H4 (cell line): ENCODE measurements at places on chromosomes 12 and 14. TPM values are rescaled to one million over a fixed set of nuclear protein-coding genes. Genes with fewer than 3 reads are reported as not detected.

Gene MYO1H
- not detected in 2 replicates for total RNA-seq

DNA sequence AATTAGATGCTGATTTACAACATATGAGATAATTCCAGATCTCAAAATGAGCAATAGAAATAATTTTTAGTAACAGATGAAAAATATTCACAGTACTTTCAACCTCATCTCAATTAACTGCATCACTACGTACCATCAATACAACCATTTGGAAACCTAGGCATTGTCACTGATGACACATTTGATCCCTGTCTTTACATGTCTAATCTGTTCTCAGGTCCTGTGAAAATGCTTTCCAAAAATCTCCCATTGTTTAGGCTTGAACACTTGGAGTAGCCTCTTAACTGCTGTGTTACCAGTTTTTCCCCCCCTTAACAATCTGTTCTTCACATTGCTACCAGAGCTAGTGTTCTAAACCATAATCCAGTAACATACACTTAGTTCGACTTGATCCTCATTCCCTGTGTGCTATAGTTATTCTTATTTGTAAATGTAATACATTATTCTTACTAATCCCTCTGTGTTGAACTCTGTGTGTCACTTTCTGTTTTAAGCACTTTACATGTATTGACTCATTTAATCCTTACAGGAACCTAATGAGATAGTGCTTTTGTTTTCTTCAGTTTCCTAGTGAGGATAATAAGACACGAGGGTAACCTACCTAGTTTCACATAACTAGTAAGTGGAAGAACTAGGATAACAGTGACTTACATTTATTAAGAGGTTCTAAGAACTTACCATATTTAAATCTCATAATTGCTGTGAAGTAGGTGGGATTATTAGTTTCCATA, 41.7 kb downstream of the LARP4 start:
- no peak for DNase-seq

Gene BRI3BP
- 7.7 and 8.8 TPM in 2 replicates for total RNA-seq

Gene EML5
- 0.43 and 0.58 TPM in 2 replicates for total RNA-seq

- DNase-seq, result no peak
Observed at GRCh38 chr12:29282031-29282816, 98.7 kb downstream of the ERGIC2 start.

GRCh38 chr12:5582018-5582417, 150.1 kb downstream of the NTF3 start:
- no peak for DNase-seq

Gene TAS2R19
- total RNA-seq, result 0.21 TPM in 1 of 2 replicates, not detected in the other

Gene CD69
- total RNA-seq, result not detected in 2 replicates

- DNase-seq, result no peak
Observed at GRCh38 chr12:46970636-46971035, 108.8 kb upstream of the PCED1B start.

DNA sequence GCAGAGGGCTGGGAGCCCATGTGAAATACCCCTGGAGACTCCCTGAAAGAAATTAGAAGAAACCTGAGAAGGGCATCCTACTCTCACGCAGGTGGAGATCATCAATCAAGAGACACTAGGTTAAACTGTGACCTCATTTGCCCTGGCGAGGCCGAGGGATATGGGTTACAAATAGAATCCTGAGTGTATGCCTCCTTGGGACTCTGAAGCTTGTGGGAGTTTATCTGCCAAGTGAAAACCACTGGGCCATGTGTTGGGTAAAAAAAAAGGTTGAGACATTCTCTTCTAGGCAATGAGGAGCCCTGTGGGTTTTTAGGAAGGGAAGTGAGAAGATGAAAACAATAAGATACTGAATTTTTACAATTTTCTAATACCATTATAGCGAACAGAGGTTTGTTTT, 160.7 kb upstream of the ARID2 start:
- no peak for DNase-seq

Gene GLT8D2
- total RNA-seq, result 25.3 and 39.7 TPM in 2 replicates

GRCh38 chr12:73452672-73453469, 1084.8 kb upstream of the ATXN7L3B start:
- no peak for DNase-seq

GRCh38 chr12:79634957-79635471, 55.8 kb downstream of the PAWR start:
- DNase-seq, result no peak

GRCh38 chr12:65609359-65609771, 214.9 kb upstream of the HMGA2 start:
- DNase-seq, result no peak

DNA sequence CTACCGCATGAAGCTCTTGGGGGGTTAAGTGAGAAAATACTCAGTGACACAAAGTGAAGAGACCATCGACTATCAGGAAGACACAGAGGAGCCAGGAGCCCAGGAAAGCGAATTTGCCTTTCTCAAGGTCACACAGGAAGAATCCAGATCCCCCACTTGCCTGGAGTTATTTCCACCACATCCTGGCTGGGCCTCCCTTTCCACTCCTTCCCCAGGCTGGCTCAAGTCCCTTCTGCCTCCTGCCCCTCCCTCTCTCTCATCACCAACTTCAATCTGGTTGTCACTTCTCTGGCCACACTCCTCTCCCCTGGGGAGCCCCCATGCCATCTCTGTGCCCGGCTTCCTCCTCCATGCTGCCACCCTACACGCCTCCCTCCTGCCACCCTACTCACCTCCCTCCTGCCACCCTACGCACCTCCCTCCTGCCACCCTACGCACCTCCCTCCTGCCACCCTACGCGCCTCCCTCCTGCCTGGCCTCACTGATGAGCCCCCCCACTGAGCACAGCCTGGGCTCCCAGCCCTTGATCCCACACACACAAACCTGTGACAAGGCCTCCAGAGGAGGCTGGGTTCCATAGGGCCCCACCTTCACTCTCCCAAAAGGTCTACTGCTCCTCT, 6.3 kb downstream of the SCNN1A start:
- DNase-seq, result no peak

DNA sequence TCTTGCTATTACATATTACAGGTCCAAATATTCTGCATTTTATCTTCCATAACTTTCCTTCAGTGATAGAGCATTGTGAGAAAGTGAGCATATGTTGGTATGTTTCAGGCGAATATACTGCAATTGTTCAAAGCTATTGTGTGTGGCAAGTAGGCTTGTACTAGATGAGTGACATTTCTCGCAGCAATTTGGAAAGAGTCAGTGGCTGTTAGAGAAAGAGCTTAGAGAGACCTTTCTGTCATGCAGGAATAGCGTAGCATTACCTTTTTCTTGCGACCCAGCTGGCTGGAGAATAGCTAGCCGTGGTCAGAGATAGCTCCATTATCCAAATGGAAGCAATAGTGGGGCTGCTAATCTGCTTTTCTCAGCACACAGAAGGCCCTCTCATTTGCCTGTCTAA, 678.5 kb upstream of the FOXG1 start:
- no peak for DNase-seq

GRCh38 chr12:49916129-49916919, 12.6 kb upstream of the FAIM2 start:
- DNase-seq, result no peak

DNA sequence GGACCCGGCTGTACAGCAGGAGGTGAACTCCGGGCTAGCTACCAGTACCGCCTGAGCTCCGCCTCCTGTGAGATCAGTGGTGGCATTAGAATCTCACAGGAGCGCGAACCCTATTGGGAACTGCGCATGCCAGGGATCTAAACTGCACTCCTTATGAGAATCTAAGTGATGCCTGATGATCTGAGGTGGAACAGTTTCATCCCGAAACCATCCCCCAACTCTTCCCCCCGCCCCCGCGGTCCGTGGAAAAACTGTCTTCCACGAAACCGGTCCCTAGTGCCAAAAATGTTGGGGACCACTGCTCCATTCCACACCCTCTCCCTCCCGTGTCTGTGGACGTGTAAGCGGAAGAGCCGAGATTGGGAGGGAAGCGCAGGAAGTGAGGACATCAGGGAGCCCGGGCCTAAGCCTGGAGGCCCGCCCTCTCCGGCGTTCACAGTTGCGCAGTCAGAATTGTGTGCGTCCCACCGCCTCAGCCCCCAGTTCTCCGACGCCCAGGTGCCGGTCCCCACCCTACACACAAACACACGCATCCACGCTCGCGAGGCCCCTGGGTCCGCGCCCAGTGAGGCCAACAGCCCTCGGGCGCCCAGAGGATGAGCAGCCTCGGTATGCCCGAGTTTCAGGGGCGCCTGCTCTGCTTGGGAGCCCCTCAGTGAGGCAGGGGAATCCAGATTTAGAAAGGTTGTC, 1.8 kb upstream of the RNASE4 start:
- peak; percentile 91 for DNase-seq

- peak; percentile 67 for DNase-seq
Observed at GRCh38 chr12:47896633-47897032, 8.2 kb downstream of the VDR start.

Gene TRMT61A
- 5.8 and 6.8 TPM in 2 replicates for total RNA-seq

- no peak for DNase-seq
Observed at GRCh38 chr14:50308363-50308915, 3.6 kb downstream of the L2HGDH start.

GRCh38 chr14:83255015-83255726, 1721.5 kb upstream of the SEL1L start:
- peak; percentile 57 for DNase-seq

DNA sequence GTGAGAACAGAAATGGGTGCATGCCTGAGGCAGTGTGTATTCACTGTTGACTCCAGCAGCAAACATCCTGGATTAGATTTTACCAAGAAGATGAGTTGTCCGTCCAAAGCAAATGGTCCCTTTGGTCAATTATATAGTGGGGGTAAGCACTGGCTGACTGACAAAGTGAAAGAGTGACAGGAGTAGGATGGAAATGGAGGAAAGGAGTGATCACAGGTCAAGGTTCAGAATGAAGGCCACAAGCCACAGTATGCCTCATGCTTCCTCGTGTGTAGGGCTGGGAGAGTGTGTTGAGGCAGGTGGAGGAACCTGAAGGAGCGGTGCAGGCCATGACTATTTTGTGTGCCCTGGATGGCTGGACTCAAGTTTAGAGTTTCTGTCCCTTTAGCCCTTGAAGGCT, 14.3 kb downstream of the DHRS2 start:
- no peak for DNase-seq
